ENCODE measurements at places on chromosomes 5 and 9.
A peak's percentile ranks its signal among the peaks of the same experiment; 100 is the strongest.

GRCh38 chr9:130860458-130861316 lies 25.6 kb downstream of the ABL1 start:
- DNase-seq, result peak; percentile 86

DNA sequence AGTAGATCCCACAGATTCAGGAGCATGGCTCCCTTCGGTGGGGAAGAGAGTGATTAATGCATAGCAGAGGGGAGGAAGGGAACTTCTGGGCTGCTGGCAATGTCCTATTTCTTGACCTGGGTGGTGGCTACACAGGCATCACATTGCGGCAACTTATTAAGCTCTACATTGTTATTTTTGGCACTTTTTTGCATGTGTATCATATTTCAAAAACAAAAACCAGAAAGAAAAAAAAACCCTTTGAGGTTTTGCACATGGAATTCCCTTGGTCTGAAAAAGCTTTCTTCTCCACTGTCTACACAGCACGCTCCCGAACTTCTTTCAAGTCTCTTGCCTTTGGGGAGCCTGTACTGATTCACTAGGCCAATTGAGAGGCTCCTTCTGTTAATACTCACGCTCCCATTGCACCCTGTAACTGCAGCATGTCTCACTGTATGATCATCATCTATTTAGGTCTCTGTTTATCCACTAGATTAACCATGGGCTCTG lies 25.1 kb downstream of the CEMIP2 start:
- no peak for DNase-seq

DNA sequence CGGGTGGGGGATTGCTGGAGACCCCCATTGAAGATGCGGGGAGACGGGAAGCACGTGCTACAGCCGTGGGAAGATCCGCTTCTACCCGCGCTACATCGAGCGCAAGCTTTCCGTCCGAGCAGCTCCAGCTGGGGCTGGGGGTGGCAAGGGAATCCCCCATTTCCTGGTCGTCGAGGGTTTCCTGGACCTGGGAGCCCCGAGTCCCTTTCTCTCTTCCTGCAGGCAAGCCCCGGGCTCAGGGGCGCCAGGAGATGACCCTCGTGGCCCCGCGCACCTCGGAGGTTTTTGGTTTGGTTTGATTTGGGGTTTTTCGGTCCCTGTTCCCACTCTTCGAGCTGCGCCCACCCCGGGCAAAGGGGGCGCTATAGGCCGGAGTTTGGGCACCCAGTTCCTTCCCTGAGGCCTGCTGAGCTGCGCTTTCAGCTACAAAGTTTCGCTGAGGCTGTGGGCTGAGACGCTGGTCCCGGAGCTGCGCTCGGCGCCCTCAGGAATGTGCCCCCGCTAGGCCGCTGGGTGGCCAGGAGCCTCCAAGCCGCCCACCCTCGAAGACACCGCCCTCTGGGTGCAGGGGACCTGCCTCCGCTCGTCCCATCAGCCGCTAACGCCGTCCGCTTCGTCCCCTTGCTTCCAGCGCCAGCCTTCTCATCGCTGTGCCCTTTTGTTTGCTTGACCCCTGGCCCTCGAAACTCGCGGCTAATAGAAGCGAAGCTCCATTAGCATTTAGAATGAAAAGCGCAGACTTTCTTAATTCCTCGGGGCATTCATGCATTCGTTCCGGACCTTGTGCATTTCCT lies 2.9 kb downstream of the NR4A3 start:
- DNase-seq, result peak; percentile 61

GRCh38 chr5:56129288-56129687 lies 103.8 kb downstream of the ANKRD55 start:
- DNase-seq, result no peak

Measured in left hindlimb (tissue), 1 donor.